Activated naive CD4-positive, alpha-beta T cell (primary cell): ENCODE measurements at places on chromosomes 16 and 17.

- DNase-seq = no peak
Observed at GRCh38 chr17:63495491-63495890, 18.6 kb downstream of the ACE start.

GRCh38 chr16:31108035-31108793 is at the start of gene BCKDK:
Gene BCKDK, plus strand, starts transcription at chr16:31108386. Its CDS starts 838 bp downstream, at chr16:31109224.
- peak; percentile 16 for DNase-seq

DNA sequence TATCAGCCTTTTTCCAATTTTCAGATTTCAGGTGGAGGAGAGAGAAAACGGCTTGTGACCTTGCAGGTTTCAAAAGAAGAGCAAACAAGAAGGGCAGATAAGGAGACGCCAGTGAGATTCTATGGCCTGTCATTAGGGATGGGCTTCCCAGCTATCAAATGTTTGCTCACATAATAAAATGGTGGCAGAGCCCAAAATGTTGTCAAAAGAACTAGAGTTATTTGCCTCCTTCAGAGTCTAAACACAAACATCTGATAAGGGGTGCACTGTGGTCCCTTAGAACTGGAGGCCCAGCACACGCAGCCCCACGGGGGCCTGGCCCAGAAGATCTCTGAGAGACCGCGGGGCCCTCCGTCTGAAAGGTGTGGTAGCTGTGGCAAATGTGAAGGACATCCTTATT is 46.1 kb upstream of the DDX52 start:
- DNase-seq = no peak

DNA sequence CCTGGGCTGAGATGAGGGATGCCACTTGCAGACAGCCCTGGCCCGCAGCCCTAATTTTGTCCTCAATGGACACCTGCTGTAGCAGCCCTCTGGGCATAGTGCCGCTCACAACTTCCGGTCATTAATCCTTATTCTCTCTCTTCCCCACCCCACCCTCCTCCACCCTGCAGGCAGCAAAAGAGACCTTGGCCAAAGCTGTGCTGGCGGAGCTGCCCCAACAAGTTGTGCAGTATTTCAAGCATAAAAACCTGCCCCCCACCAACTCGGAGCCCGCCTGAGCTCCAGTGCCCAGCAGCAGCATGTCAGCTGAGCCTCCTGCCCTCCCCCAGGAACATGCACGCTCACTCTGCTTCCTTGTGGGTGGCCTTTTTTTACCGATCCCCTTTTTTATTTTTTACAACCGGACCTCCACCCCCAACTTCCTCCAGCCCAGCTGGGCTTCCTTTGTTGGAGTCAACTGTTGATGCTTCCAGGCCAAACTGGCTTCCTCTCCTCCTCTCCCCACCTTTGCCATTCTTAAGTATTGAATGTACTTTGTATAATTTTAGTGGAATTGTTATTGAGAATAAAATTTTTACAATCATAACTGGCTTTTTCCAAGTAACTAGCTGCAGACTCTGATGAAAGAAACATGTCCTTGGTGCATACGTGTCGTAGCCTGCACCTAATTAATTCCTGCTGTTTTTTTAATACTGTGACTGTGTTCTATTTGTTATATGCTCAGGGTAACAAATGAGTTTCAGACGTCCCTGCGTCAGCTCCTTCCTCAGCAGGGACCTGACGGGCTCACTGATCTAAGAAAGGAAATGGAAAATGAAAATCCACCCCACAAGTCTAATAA is 38.2 kb downstream of the PSME3IP1 start:
- no peak for DNase-seq

GRCh38 chr17:28896491-28896883 is 1.0 kb downstream of the FLOT2 start:
- DNase-seq = no peak

DNA sequence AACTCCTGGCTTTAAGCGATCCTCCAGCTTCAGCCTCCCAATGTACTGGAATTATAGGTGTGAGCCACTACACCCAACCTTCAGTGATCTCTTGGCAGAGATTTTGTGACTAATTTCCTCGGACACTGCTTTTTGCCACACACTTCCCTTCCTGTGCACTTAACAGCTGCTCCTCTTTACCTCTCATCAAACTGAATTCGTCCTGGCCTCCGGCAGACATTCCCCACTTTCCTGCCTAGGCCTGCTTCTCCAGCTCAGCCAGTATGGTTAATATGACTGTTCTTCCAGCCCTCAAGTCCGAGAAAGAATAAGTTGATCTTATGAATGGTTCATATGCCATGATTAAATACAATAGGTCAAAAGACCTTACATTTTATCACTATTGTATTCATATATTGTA is 69.0 kb upstream of the MTMR4 start:
- no peak for DNase-seq

GRCh38 chr16:83105279-83106077 is 478.7 kb downstream of the CDH13 start:
- no peak for DNase-seq

GRCh38 chr17:49501496-49501895 is 6.4 kb downstream of the NGFR start:
- no peak for DNase-seq

- no peak for DNase-seq
Observed at GRCh38 chr17:34764716-34765115, 185.3 kb downstream of the TMEM132E start.

- no peak for DNase-seq
Observed at GRCh38 chr17:44147812-44148211, 6.1 kb downstream of the HROB start.

DNA sequence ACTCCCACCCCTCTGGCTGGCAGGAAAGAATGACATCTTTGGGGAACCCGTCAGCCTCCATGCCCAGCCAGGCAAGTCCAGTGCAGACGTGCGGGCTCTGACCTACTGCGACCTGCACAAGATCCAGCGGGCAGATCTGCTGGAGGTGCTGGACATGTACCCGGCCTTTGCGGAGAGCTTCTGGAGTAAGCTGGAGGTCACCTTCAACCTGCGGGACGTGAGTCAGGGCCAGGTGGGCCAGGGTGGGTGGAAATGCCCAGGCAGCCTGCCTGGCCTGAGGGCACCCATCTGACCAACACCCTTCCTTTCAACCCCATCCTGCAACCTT is 8.1 kb upstream of the DCAF7 start:
- DNase-seq = no peak

GRCh38 chr16:2005646-2006045 is 4.0 kb downstream of the ZNF598 start:
- DNase-seq = no peak

GRCh38 chr16:69538808-69539207 is 27.0 kb upstream of the NFAT5 start:
- no peak for DNase-seq

GRCh38 chr17:58268326-58268725 is 12.4 kb downstream of the MPO start:
- DNase-seq = no peak

DNA sequence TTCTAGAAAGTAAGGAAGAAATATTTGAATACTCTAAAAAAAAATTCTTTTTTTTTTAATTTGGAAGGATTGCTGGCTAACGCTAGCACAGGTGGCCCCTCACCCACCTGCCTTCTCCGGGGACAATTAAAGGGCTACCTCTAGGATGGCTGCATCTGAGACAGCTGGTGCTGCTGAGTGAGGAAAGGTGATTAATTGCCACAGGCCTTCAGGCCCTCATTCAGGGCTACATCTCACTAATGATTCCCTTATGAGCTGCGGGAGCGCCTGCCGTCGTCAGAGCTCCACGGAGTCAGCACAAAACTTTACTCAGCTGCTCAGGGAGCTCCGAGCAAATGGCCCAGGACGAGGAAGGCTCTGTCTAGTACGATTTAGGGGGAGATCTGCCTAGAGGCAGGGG is 27.0 kb upstream of the AKTIP start:
- DNase-seq = no peak

DNA sequence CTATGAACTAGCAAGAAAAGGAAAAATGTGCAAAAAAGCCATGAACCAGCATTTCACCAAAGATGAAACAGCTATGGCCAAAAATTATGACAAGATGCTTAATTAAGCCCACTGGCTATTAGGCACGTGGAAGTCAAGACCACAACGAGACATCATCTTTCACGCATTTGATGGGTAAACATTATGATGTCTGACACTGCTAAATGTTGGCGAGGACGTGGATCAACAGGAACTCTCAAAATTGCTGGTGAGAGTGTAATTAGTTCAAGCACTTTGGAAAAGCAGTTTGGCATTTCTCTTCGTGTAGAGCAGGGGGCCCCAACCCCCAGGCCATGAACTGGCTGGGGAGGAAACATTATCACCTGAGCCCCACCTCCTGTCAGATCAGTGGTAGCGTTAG is 39.6 kb upstream of the ADGRG1 start:
- no peak for DNase-seq

- no peak for DNase-seq
Observed at GRCh38 chr17:1976000-1976682, 49.0 kb downstream of the RTN4RL1 start.

DNA sequence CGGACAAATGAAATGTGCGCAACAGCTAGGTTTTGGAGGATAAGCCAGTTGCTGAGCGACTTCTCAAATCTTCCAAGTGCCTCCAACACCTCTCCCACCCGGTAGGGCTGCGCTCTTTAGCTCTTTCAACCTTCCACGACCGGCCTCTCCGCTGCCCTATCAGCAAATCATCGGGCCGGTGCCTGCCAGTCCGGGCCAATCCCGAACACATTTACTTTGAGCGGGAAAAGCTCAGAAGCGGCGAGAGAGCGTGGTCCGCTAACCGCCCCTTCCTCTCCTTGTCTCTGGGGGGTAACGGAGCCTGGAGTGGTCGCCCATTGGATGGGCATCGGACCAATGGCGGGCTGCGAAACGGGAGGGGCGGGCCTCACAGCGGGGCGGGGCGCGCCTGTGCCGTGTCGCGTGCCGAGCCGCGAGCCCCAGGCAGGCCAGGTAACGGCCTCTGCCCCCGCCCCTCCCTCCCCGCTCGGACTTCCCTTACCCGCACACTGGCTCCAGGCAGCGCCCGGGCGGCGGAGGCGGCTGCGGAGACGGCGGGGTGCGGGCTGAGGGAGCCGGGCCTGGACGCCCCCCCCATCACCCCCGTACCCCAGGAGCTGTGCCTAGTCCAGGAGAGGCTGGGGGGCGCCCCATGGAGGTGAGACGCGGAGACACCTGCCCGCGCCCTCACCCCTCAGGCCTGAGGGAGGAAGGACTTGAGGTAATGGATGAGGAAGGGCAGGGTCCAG is at the start of gene MEIOC:
TSS of gene MEIOC (plus strand) at position 486 of the 728 bp plus-strand sequence. CDS start at position 632, 146 bp downstream.
- DNase-seq = no peak
